ENCODE measurements at places on chromosomes 5 and 9.

- DNase-seq, result no peak
- no peaks in the 10 kb centered on the region for H3K36me3 ChIP-seq
- H3K4me3 ChIP-seq, result no peak overlapping the region
- no peaks in the 10 kb centered on the region for H3K27me3 ChIP-seq
Measured at GRCh38 chr9:91151718-91152095, 210.0 kb downstream of the AUH start.

DNA sequence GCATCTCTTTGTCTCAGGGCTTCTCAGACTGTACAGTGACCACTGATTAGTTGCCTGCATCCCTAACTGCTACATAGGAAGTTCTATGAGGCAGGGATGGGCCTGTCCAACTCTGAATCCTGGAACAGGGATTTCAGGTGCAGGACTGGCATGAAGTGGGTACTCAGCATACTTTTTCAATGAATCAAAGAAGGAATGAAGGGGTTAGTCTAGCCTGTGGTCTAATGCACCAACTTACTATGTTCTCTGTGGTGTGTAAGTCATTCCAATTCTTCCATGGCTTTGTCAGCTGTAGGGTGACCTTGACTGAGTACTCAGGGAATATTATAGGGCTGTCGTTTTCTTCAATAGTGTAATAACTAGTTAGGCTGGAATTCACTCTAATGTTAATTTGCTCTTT lies 8.3 kb downstream of the COL15A1 start:
- DNase-seq, result no peak
- H3K4me1 ChIP-seq, result no peaks in the 10 kb centered on the region
- no peak overlapping the region for H3K4me3 ChIP-seq
- no peaks in the 10 kb centered on the region for H3K36me3 ChIP-seq
- H3K27ac ChIP-seq, result no peak overlapping the region

DNA sequence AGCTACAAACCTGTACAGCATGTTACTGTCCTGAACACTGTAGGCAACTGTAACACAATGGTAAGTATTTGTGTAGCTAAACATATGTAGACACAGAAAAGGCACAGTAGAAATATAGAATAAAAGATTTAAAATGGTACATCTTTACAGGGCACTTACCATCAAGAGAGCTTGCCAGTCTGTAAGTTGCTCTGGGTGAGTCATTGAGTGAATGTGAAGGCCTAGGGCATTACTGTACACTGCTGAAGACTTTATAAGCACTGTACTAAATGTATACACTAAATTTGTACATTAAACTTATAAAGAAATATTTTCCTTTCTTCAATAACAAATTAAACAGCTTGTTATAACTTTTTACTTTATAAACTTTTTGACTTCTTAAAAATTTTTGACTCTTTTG lies 20.5 kb downstream of the ADRB2 start:
- DNase-seq, result no peak
- H3K27ac ChIP-seq, result no peak overlapping the region
- H3K27me3 ChIP-seq, result no peaks in the 10 kb centered on the region
- H3K36me3 ChIP-seq, result no peaks in the 10 kb centered on the region

GRCh38 chr5:142106061-142106460 lies 2.5 kb upstream of the NDFIP1 start:
- H3K27ac ChIP-seq, result no peak overlapping the region
- no peaks in the 10 kb centered on the region for H3K36me3 ChIP-seq
- peaks cover 11% of the 10 kb centered on the region for H3K4me1 ChIP-seq
- no peaks in the 10 kb centered on the region for H3K27me3 ChIP-seq
- H3K4me3 ChIP-seq, result no peak overlapping the region

Measured in PC-9 (cell line).